ENCODE measurements at places on chromosomes 13 and 19.

- no peak for DNase-seq
Measured at GRCh38 chr13:23354520-23354919, 79.0 kb downstream of the SACS start.

GRCh38 chr13:66835040-66835628 is 395.0 kb downstream of the PCDH9 start:
- no peak for DNase-seq

DNA sequence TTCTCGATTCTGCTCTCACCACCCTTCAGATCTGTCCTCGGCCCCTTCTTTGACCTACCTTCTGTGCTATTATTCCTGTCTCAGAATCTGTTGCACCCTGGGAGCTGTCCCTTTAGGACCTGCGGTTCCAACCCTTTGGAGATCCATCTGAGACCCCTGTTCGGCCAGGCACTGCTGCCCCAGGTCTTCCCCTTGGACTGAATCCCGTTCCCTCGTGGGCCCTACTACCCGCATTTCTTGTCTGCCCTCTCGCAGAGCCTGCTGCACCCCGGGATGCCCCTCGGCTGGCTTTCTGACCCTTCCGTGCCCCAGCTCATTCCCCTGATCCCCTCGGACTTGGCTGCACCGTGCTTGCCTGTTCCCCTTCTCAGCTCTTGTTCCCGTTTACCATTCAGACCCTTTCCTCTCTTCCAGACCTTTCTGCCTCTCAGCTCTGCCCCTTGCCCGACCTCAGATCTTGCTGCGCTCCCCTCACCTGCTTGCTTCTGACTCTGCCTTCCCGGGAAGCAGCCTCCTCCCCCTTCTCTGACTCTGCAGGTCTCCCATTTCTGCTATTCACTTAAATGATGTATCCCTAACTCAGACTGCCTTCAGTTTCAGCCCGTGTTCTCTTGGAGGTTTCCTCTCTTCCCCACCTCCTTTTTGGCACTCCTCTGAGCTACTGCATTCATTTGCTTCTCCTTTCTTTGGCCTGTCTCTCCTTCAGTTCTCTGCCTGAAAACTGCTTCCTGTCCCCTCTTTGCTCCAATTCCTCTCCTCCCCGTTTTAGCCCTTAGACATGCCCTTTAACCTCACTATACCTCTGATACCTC is 1.1 kb downstream of the ARHGAP35 start:
- DNase-seq, result no peak

DNA sequence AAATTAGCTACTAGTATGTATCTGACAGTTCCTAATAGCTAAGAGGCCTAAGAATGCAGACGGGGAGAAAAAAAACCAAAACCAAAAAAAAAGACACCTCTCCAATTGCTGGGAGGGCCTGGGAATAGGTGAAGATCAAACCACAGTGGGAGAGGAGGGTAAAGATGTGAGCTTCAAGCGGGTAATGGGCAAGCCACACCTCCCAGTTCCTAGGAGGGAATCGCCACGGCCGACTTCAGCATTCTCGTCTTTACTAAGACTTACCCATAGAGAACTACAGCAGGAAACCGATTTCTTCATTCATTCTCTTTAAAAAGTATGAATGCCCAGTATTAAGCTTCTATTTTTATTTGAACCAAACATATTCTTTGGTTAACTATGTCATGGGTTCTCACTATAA is 5.6 kb upstream of the EEF1AKMT1 start:
- DNase-seq, result no peak

DNA sequence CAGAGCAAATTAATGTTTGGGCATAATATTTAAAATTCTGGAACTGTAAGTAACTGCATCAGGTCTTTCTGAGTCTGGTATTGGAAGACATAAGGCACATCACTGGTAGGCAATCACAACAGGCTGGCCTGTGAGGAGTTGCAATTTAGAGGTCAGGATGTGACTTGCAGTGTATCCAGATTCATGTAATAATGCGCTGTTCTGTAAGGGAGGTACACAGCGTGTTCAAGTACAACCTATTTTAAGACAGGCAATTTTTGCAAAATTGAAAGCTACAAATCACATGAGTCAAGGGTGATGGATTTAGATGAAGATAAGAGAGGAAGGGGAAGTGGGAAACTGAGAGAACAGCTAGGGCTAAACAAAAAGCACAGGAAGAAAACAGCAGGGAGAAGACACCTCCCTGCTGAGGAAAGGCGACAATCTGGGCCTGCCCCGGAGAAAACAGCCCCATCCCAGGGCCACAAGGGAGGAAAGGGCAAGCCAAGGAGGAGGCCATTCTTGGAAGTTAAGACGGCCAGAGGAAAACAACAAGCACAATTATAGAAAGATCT is 138.1 kb downstream of the LACC1 start:
- DNase-seq, result no peak

DNA sequence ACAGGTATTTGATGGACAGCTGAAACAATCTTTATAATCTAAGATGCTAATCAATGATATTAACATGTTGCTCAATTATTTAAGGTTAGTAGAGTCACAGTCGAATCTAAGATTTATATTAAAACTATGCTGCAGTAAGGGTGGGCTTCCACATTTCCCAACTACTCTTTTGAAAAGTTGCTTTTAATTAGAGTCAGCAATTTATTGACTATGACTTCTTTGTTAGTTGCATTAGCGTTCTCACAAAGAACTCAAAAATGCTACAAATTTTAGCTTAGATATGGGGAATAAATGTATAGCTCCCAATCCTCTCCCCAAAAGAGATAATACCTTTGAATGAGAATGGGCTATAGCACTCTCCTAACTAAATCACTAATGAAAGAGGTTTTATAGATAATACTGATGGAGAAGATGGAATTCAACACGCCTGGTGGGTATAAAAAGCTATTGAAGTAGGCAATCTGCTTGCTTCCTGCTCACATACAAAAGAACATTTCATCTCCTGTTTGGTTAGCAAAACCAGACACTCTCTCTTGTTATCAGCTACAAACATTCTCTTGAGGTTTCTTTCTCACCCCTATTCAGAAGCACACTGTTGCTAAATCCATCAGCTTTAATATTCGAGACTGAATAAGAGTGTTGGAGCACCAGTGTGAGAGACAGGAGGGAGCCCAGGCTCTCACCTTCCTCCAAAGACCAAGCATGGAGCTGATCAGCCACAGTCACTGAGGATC is 2.4 kb upstream of the FLT1 start:
- no peak for DNase-seq

DNA sequence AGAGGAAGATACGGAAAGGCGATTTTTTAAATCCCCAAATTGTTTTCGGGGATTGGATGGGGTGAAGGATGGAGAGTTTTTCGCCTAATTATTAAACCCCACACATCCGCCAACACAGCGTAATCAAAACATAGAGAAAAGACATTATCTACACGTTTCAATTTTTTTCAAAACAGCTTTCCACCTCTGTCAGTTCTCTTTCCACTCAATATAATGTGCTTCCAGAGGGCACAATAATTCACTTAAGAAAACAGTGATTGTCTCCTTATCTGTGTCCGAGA is 435 bp upstream of the OBI1 start:
- no peak for DNase-seq

DNA sequence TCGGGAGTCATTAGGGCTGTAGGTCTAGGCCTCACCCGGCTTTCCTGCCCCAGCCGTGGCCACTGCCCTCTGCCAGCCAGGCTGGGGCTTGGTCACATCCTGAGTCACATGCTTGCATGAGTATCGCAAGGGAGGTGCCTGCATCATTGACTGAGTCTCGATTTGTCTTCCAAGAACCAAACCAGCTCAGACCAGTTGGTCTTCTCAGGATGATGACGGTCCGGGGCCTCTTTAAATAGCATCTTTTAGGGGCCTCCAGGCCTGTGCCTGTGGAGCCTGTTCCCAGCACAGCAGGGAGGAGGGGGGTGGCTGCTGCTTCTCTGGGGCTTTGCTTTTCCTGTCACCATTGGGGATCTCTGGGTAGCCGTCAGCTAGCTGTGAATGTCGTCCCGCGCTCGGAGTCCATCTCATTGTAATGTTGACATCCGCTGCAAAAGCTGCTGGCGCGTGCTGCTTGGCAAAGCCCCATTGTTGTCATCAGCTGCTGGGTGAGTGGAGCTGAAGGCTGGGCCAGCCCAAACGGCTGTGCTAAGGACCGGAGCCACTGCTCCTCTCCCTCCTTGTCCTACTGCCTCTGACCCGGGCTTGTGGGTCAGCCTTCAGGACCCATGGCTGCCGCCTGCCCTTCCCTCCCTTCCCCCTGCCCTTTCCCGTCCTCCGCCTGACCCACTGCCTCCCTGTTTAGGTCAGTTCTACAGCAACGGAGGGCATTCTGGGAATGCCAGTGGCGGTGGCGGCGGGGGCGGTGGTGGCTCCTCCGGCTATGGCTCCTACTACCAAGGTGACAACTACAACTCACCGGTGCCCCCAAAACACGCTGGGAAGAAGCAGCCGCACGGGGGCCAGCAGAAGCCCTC is 14.3 kb upstream of the QTRT1 start:
- DNase-seq, result no peak

GRCh38 chr19:46745521-46746280 is at the start of gene FKRP:
FKRP (plus strand) TSS chr19:46746057; CDS start chr19:46755451, 9,394 bp downstream.
- peak; percentile 53 for DNase-seq

GRCh38 chr19:38070573-38070972 is 153.4 kb downstream of the DPF1 start:
- DNase-seq, result no peak

DNA sequence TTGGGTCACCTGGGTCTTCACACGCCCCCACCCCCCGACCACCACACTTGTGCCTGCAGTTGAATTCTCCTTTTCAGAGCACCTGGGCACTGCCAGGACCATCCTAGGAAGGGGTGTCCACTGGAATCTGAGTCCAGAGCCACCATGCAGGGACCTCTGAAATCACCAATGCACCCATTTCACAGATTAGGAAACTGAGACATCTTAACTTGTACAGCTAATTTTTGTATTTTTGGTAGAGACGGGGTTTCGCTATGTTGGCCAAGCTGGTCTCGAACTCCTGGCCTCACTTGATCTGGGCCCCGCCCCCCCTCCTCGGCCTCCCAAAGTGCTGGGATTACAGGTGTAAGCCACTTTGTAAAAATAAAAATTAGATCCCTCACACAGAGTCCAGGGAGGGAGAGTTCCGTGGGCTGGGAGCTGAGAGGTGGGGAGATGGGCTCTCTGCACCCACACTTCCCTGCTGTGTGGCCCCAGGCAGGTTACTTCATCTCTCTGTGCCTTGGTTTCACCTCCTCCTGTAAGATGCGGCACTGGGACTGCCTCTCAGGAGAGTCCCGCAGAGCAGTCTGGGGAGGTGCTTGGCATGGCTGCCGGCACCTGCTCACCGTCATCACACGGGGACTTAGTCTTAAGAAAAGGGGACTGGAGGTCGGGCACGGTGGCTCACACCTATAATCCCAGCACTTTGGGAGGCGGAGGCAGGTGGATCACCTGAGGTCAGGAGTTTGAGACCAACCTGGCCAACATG is 45.9 kb upstream of the C19orf12 start:
- no peak for DNase-seq

DNA sequence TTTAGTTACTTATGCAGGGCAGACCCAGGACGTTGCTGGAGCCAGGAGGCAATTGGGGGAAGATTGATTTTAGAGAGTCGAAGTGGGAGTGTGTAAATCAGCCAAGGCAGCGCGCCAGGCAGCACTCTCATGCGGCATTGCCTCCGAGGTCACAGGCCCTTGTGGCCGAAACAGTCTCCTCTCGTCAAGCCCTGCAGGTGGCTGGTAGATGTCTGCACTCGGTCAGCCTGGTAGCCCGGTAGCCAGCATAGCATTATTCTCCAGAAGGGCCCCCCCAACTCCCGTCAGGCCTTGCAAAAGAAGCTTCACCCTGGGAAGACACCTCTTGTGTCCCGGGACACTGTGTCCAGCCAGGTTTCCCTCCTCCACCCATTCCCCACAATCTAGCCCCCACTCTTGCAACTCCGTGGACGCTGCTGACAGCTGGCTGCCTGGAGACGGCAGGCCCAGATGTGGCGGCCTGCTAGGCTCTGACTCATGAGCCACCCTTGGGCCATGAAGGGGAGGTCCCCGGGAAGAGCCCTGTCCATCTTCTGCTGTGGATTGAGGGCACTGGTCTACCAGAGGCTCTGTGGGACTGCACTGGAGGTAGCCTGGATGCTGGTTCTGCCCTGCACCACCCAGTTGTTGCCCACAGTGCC is 2.6 kb upstream of the PEPD start:
- no peak for DNase-seq

DNA sequence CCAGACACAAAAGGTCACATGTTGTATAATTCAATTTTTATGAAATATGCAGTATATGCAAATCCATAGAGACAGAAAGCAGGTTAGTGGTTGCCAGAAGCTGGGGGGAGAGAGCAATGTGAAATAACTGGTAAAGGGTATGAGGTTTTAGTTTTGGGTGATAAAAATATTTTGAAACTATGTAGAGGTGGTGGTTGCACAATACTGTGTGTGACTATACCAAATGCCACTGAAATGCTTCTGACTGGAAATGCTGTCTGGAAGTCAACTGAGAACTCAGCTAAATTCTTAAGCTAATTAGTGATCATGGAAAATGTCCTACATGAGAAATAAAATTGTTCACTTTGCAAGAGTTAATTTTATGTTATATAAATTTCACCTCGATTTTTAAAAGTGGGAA is 65.3 kb upstream of the RXFP2 start:
- no peak for DNase-seq

DNA sequence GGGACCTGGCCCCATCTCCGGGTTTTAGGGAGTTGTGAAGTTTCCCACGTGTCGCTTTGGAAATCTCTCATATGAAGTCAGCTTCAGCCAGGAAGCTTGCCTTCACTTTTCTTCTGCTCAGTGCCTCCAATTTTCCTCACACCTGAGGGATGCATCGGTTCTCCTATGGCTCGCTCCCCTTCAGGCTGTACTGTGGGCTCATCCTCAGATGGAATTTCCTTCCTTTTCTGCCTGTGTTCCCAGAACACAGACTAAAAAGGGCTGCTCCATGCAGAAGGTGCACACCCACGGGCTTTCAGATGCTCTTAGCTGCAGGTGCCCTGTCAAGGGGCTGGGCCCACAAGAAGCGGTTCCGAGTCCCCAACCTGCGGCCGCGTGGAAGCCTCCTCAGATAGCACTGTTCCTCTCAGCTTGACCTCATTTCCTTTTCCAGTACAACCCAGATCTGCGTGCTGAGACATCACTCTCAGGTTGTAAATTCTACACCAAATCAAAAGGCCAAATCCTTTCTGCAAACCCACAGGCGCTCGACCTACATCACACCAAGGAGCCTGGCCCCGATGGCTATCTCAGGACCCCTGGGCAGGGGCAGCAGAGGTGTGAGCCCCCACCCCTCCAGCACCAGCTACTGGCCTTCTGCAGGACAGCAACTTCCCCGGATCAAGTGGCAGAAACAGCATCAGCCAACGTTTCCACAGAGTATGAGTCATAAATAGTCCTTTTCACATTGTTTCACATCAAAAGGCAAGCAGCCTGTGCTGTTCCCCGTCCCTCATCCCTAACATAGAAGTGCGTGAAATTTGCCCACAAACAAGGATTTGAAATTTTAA is 275.9 kb downstream of the ZNF536 start:
- DNase-seq, result no peak

DNA sequence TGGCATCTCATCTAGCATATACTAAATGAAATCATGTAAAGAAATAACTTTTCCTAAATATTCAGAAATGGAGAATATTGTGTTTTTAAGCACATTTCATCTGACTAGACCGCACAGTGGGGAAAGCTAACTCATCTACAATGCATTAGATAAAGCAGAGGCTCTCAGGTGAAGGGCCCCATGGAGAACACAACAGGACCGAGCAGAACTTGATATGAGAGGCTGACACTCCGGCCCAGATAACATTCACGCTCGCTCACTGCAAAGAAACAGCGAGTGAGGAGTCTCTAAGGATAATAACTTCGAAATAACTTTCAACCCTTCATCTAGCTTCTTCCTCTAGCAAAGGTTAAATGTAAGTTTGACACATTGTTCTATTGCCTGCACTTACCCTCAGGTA is 130.6 kb downstream of the PCDH9 start:
- no peak for DNase-seq

Data from CD8-positive, alpha-beta T cell (primary cell).